CD4-positive, alpha-beta T cell treated with Interleukin-10 for 1 hour (primary cell): ENCODE measurements at places on chromosomes 2 and 18.

GRCh38 chr2:35503311-35503710, 852.3 kb upstream of the CRIM1 start:
- no peak for DNase-seq

- DNase-seq, result no peak
Measured at GRCh38 chr18:58334061-58334460, 290.0 kb downstream of the NEDD4L start.

DNA sequence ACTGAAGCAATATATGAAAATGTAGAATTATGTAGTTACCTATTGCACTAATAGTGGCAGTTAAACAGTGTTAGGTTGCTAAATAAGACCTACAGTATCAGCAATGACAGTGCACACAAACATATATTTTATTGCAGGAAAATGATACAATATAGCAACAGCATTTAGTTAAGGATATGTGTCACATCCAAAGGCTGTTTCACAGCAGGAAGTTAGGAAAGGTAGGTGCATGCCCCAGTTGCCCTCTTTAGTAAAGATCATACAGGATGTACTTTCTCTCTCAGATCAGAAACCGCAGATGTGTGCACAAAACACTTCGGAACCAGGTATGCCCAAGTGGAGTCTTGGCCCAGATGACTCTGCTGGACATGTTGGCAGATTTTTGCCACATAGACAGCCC, 444.1 kb downstream of the XIRP2 start:
- no peak for DNase-seq

DNA sequence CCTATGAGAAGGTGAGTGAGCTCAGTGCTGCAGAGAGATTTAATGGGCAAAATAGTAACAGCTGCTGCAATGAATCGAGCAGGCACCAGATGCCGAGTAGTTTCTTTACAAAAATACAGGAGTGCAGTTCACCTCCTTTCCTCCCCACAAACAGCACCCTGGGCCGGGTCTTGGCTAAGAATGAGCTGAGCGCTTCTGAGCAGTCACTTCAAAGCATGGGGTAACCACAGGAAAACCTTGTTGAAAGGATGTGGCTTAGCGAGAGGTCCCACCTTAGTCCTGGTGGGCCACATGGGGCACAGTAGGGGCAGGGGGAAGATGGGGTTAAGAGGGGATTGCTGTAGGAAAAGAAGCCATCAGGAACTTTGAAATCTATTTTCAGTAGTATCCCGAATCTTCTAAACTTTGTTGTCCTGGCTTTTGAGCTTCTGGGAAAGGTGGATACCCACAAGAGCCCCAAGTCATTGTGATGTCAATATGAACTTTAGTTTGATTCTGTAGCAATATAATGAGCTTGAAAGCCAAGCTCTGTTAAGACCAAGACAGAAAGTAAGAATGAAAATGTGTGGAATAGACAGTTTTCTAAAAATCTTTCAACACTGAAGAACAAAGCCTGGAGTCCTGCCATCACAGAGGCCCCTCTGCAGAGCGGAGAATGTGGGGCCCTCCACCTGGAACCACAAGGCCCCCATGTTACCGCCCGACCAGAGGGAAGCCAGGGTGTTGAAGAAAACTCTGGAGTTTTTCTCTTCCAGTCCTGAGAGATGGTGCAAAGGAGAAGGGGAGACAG, 101.0 kb upstream of the ZNF236 start:
- peak; percentile 73 for DNase-seq

DNA sequence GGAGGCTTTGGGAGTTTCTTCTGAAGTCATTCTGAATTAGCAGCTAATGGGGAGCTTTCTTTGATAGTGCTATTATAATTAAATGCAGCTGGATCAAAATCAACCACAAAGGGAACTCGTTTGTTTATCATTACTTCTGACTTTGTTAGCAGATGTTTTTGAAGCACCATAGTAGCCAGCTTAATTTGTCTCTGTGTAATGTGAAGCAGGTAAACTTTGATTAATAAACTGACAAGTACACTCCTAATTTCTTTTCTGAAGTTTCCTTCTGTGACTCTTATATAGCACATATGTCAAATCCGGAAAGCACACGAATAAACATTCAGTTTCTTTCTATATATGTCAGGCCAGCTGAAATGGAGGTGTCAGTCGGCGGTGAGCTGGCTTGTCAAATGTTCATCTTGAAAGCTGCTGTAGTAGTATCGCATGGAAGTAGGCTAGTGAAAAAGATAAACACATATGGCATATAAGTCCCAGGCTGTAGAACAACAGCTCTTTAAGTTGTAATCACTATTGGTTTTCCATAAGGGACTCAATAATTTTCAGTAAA, 451.9 kb upstream of the ZEB2 start:
- no peak for DNase-seq

- DNase-seq, result no peak
Measured at GRCh38 chr2:159855143-159855542, 57.1 kb upstream of the CD302 start.

DNA sequence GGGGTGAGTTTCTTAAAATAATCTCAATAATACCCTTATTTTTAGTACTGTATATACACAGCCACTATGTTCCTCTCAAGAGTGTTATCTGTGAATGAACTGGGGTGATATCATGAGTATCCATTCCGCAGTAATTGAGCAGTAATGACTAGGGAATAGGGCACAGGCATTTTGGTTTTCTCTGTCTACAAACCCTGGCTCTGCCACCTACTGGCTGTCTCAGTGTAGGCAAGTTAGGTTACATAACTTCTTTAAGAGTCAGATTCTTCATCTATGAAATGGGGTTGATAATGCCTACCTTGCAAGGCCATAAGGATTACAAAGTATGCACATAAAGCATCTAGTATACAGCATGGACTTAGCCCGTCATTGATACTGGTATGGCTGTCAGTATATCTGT, 555.8 kb downstream of the NRXN1 start:
- DNase-seq, result no peak

DNA sequence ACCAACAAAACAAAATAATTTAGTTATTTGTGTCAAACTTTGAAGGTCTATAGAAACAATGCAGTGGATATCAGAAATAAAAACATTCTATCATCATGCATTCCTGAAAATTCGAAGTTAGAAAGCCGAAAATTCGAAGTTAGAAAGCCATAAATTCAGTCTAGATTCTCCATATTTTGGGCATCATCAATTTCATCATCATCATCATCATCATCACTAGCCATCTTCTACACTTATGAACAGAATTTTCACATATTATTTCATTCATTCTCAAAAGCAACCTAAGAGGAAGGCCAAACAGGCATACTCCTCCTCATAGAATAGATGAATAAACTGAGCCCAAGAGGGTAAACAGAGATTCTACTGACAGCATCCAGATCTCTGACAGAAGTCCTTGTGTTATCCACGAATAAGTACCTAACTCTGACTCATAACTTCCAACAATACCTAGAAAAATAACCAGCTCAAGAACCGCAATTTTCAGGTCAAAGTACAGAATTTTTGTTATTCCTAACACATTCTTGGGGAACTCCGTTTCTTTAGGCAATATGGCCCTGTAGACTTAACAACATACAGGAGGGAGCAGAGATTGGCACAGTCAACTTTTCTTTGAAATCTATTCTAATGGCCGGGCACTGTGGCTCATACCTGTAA, 84.7 kb downstream of the TCF4 start:
- no peak for DNase-seq

DNA sequence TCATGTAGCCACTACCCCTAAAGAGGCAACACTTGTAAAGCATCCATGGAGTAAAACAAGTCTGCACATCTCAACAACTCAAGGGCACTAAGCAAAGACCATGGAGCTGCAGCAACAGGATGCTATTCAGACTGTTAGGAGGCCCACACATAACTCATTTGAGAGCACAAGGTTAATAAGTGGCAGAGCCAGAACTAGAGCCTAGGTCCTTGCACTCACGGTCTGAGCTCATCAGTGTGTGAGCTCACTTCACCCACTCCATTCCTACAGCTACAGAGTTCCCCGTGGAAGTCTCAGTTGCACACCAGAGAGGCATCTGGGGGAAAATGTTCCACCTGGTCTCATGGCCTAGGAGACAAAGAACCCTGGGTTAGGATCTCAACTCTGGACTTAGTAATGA, 35.0 kb downstream of the TTC32 start:
- no peak for DNase-seq

- no peak for DNase-seq
Measured at GRCh38 chr18:33612632-33613031, 34.6 kb downstream of the ASXL3 start.

DNA sequence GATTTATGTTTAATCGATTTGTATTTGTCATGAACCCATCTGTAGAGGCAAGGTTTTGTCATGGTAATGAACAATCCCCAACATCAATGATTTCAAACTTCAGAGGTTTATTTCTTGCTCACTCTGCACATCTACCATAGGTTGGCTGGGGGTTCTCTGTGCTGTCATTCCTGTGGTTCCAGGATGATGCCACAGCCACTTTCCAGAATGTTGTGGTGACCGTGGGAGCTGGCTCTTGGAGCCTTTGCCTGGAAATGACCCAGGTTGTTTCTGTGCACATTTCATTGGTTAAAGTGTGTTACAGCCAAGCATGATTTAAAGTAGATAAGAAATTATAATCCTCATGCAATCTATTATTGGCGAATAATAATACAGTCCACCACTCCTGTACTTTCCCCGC, 28.2 kb upstream of the EPAS1 start:
- no peak for DNase-seq
